ENCODE measurements at places on chromosomes 12 and 14.
A peak's percentile ranks its signal among the peaks of the same experiment; 100 is the strongest.

DNA sequence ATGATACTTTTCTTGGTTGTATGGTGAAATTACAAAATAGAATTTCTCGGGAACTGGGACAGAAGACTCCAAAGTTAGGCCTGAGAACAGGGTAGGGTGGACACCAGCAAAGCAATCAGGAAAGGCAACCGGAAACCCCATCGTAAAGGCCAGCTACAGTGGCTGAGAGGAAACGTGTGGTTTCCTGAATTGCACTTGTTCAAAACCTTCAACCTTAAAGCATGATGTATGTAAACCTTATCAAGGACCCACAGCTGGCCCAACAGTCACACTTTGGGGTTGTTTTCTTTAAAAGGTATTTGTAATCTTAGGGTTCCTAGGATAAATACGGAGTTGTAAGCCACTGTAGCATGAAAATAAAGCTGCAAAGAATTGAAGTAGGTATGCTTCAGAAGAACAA, 2.2 kb upstream of the PTGDR start:
- peak; percentile 18 for DNase-seq
- H3K4me1 ChIP-seq, result peaks cover 48% of the 10 kb centered on the region
- no peaks in the 10 kb centered on the region for H3K36me3 ChIP-seq

DNA sequence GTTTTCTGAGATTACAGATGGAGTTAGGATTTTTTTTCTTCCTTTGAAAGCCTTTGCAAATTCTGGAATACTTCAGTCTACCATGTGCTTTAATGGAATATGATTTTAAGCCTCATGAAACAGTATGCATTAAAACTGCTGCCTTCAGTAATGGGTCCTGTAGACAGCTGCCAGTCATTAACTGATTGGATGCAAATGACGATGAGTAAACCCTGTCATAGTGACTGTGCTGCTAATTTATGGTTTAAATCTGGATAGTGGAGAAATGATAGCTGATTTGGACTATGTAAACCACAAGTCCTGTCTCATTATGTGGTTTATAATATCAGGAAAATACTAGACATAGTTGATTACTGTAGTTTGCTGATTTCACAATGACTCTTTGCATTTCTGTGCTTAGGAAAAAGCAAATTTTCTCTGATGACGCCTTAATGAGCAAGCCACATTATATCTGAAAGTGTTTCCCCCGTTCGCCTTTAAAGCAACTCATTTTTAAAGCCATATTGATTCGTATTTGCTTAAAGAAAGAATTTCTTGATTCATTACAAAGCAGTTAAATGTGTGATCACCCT, 217.6 kb downstream of the TMTC2 start:
- no peak overlapping the region for H3K4me3 ChIP-seq
- no peaks in the 10 kb centered on the region for H3K4me1 ChIP-seq
- no peak for DNase-seq

- peaks cover 13% of the 10 kb centered on the region for H3K27me3 ChIP-seq
- no peak for DNase-seq
- peaks cover 9% of the 10 kb centered on the region for H3K36me3 ChIP-seq
- H3K4me3 ChIP-seq, result no peak overlapping the region
- peak overlapping the region; percentile 67 for H3K27ac ChIP-seq
Measured at GRCh38 chr14:75254381-75254822, 24.2 kb upstream of the FOS start.

DNA sequence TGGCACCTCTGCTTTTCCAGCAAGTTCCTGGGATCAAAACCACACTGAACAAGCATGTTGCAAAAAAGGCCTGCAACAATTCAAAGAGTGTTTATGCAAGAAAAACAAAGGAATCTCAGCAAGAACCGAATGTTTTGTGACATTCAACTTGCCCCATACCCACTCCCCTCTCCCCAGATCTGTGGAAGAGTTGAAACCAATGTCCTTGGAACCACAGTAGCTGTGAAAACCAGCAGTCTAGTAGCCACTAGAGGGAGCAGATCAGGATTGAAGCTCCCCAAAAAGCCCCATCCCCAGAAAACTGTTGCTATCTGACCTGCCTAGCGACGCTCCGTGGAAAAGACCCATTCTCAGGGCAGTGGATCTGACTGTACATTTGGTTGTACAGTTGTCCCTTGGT, 27.1 kb downstream of the PRKAB1 start:
- no peak for DNase-seq
- peaks cover 4% of the 10 kb centered on the region for H3K27me3 ChIP-seq
- no peak overlapping the region for H3K27ac ChIP-seq
- no peaks in the 10 kb centered on the region for H3K4me1 ChIP-seq
- peaks cover 8% of the 10 kb centered on the region for H3K36me3 ChIP-seq

DNA sequence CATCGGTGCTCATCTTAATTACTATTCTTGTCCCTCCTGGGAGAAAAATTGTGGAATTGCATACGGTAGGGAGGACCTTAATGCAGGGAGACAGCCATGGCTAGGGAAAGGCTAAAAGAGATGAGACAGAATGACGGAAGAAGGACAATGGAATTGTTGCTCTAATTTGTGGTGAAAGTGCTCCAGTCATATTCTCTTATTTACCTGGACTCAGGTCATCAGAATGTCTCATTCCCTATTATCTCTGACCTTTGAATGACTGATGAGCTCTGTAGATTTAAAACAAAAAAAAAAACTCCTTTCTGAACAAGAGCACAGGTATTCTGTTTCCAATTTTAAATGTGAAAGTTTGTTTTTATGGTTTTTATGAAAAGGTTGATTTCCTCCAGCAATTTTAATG, 8.6 kb upstream of the EPS8 start:
- no peak overlapping the region for H3K4me3 ChIP-seq
- DNase-seq, result no peak
- H3K4me1 ChIP-seq, result peaks cover 25% of the 10 kb centered on the region
- no peaks in the 10 kb centered on the region for H3K27me3 ChIP-seq
- H3K27ac ChIP-seq, result no peak overlapping the region

DNA sequence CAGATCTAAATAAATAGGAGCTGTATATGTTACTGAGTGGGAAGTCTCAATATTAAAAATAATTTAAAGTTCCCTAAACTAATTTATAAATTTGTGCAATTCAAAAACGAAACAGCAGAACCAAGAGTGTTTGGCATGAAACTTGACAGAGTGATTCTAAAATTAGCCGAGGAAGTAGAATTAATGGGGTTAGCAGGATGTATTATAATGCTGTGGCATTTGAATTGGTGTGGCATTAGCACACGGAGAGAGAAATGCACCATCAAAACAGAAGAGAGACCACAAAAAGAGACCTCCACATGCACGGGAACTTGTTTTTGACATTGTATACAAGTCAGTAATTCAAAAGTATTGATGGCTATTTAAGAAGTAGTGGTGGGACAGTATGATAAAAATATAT, 366.0 kb upstream of the RGS6 start:
- H3K36me3 ChIP-seq, result no peaks in the 10 kb centered on the region
- H3K4me3 ChIP-seq, result no peak overlapping the region
- no peaks in the 10 kb centered on the region for H3K27me3 ChIP-seq
- no peak overlapping the region for H3K27ac ChIP-seq
- no peak for DNase-seq

DNA sequence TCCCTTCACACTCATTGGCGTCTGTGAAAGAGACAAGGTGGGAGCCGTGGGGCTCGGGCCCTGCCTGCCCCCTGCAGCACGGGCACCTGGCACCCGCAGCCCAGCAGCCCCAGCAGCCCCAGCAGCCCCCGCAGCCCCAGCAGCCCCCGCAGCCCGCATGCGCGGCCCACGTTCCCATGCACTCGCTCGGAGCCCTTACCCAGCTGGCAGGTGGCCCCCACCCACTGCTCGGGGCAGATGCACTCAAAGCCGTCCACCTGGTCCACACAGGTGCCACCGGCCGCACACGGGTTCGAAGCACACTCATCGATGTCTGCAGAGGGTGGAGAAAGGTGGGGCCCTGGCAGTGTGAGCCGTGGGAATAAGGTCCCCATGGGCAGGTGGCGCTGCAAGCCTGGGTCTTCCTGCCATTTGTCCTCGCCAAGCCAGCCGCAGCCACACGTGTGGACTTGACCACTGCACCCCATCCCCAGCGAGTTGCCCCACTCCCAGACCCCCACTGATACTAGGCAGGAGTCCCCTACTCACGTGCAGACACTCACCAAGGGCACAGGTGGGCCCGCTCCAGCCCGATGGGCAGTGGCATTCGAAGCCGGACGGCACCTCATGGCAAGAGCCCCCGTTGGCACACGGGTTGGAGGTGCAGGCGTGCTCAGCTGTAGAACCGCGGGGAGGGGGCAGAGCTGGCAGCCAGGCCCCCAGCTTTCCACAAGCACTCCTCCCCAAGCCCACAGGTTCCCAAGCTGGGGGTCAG, 17.3 kb downstream of the JAG2 start:
- H3K27ac ChIP-seq, result no peak overlapping the region
- peaks cover 6% of the 10 kb centered on the region for H3K27me3 ChIP-seq
- no peak for DNase-seq

GRCh38 chr12:48988030-48988649, 10.0 kb downstream of the WNT1 start:
- H3K36me3 ChIP-seq, result no peaks in the 10 kb centered on the region
- H3K27ac ChIP-seq, result no peak overlapping the region
- peaks cover 6% of the 10 kb centered on the region for H3K4me1 ChIP-seq
- DNase-seq, result peak; percentile 92

DNA sequence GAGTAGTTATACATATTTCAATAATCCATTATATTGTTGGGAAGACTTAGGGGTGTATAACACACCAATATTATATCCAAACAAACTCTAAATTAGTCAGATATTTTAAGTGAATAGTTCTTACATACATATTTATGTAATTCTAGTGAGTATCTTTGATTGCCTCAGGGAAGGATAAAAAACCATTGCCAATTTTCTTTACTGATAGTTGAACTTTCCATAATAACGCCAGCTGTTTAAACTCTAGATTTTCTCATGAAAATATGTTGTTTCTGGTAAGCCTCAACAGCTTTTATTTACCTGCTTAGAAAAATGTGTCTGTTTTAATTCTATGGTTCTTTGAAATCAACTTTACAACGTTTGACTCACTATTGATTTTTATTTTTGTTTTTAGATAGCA, 959.6 kb upstream of the NOVA1 start:
- no peaks in the 10 kb centered on the region for H3K4me1 ChIP-seq
- H3K27ac ChIP-seq, result no peak overlapping the region
- no peak for DNase-seq
- H3K36me3 ChIP-seq, result no peaks in the 10 kb centered on the region
- no peaks in the 10 kb centered on the region for H3K27me3 ChIP-seq

- peaks cover 4% of the 10 kb centered on the region for H3K36me3 ChIP-seq
- H3K27me3 ChIP-seq, result peaks cover 14% of the 10 kb centered on the region
- H3K4me3 ChIP-seq, result no peak overlapping the region
- H3K4me1 ChIP-seq, result peaks cover 3% of the 10 kb centered on the region
Measured at GRCh38 chr14:101520621-101521472, 40.4 kb upstream of the DIO3 start.

DNA sequence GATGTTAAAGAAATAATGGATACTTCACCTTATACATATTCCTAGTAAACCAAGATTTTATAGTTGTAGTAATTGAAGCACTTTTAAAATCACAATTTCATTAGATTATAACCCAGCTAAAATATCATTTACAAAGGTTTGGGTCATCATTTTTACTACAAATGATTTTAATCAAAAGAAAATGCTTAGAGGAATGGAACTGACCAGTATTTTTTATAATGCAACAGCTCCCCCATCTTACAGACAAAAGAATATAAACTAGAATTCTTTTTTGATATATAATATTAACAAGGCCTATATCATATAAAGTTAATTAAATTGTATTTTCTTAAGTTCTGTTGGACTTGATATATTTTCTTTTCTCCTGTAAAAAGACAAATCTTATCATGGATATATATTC, 20.4 kb upstream of the LRFN5 start:
- no peak overlapping the region for H3K27ac ChIP-seq
- H3K4me3 ChIP-seq, result no peak overlapping the region
- no peaks in the 10 kb centered on the region for H3K4me1 ChIP-seq
- no peaks in the 10 kb centered on the region for H3K36me3 ChIP-seq

DNA sequence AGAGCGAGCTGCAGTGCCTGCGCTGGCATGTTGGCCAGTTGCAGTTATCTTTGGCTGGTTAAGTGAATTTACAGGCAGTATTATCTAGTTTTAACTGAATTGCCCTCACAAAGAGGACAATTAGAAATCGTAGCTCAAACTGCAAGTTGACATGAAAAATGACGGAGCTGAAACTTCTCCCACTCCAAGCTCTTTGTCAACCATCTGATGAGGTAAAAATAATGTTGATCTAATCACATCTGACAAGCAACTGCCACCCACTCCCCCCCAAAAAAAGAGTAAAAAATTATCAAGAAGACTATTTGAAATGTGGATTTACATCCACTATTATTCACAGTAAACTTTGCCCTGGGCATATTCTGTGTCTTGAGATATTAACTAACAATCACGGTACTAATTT, 84.7 kb upstream of the VASH1 start:
- no peaks in the 10 kb centered on the region for H3K4me1 ChIP-seq
- no peak overlapping the region for H3K4me3 ChIP-seq
- no peaks in the 10 kb centered on the region for H3K36me3 ChIP-seq

- no peaks in the 10 kb centered on the region for H3K4me1 ChIP-seq
- DNase-seq, result no peak
- H3K27ac ChIP-seq, result no peak overlapping the region
Measured at GRCh38 chr12:113130457-113131135, 5.0 kb downstream of the RASAL1 start.

GRCh38 chr12:16348435-16349130, 1.1 kb downstream of the MGST1 start:
- H3K27ac ChIP-seq, result no peak overlapping the region
- peaks cover 24% of the 10 kb centered on the region for H3K4me1 ChIP-seq
- peaks cover 2% of the 10 kb centered on the region for H3K27me3 ChIP-seq
- DNase-seq, result no peak
- H3K36me3 ChIP-seq, result no peaks in the 10 kb centered on the region
- peak overlapping the region; percentile 93 for H3K4me3 ChIP-seq
